Retina (tissue), 1 donor: ENCODE measurements at places on chromosomes 1 and 21.

- DNase-seq: no peak
Observed at GRCh38 chr21:28959367-28960099, 33.1 kb downstream of the LTN1 start.

DNA sequence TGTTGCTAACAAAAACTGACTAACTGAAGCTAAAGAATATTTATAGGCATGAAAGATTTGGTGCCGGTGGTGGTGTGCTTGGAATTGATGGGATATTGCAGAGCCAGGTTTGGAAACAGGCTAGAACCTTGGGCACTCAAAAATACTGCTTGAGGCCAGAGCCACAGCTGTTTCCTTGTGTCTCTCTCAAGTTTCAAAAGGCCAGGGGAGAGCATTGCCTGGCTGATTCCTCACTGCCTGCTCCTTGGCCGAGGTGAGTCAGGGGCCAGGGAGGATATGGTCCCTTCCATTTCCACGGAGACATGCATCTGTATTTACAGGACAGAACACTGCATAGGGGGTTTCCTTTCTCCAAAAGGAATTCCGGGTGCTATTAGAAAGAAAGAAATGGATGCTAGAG lies 36.1 kb upstream of the IVNS1ABP start:
- DNase-seq: no peak

DNA sequence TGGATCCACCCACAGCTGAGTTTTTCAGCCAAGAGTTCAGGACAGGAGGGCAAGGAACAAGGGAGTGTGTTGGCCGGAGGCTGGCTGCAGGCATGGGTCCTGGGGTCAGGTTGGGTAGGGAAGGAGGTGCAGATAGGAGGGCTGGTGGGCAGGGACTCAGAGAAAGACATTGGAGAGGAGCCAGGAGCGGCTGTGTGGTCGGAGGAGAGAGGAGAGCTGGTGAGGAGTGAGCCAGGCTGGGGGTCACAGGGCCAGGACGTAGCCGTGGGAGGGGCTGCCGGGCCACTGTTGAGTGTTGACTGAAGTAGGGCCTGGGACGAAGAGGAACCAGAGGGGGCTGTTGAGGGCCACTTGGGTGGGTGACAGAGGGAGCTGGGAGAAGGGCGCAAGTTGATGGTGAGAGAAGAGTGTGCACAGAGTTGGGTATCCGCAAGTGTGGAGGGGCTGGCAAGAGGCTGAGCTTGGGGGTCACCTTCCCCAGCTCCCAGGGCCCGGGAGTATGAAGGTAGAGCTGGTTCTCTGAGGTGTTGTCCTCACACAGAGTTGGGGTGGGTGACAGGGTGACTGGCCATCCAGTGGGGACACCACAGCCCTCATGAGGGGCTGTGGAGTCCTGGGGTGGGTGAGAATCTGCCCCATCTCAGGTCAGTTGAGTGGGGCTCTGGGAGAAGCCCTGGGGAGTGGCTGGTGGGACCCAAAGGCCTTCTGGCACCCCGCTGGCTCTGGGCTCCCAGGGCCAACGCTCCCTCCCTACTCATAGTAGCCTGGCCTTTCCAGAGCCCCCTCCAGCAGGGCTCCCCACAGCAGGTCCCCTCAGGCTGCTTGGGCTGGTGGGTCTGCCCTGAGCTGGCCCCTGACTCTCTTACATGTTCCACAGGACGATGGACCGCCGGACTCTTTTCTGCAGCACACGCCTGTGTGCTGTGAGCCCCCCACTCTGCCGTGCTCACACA lies 21.9 kb downstream of the PODN start:
- DNase-seq: no peak

DNA sequence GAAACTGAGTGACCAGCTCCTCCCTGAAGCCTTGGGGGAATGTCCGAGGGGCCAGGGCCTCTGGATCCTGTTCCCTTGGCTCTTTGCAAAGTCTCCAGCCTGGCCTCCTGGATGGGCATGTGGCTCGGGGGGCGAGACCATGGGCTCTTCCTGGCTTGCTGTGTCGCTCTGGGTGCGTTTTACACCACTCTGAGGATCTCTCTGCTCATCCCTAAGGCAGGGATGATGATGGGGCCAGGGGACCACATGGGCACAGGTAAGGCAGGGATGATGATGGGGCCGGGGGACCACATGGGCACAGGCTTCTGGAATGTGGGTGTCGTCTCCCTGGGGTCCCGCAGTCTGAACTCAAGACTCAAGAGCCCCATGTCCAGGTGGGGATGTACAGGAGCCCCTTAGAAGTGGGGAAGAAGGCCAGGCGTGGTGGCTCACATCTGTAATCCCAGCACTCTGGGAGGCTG lies 17.7 kb downstream of the TP73 start:
- no peak for DNase-seq

DNA sequence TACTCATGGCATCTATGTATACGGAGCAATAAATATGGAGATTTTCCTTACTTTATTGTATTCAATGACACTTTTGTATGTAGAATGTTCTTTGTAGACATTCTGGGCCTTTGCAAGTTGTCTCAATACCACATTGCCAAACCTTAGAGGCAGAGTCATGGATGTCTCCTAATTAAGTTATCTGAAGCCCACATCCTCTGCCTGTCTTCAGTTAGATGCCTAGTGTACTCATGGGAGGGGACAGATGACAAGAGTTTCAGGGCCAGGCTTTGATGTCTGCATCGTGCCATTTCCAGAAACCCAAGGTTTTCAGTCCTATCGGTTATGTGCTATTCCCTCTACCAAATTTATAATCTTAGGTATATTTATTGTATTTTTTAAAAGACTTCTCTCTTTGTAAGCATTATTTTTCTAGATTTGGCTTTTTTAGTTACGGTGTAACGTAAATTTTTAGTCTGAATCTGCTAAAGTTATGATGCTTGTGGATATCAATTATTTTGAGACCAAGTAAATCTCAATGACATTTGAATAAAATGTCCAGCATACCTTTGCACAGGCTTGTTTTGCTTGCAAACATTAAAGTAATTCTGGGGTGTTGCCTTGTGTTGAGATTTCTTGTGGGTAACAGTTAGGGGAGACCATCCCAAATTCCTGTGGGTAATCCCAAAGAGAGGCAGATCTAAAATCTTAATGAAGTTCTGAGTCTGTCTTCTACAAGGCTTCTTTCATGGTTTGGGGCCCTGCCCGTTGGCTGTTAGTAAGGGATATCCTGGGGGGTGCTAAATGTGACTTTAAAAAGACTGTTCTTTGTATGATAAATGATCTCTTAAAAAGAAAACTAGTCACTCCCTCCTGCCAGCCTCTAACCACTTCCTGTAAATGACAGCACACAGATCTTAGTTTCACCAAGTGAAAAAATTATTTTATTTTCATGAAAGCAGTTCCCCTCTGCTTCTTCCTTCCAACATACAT lies 8.0 kb upstream of the MACF1 start:
- DNase-seq: no peak

- DNase-seq: no peak
Observed at GRCh38 chr1:63983391-63984256, 209.8 kb downstream of the ROR1 start.

DNA sequence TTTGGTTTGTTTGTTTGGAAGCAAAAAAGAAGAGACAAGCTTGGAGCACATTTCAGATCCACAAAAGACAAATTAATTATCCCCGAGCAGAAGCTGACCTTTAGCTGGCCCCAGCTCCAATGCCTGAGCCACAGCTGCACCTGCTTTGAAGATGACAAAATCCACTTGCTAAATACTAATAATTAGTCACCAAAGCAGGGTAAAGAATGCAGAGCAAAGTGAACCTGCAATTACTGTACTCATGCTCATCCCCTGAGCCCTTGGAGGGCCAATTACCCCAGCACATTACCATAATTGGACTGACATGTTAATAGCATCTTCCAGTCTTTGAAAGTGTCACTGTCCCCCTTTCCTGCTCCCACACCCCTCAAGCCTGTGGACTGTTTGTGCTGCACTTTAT lies 38.2 kb upstream of the KCND3 start:
- peak; percentile 64 for DNase-seq

GRCh38 chr1:171252482-171252881 lies 4.2 kb downstream of the FMO1 start:
- no peak for DNase-seq

GRCh38 chr1:164709126-164709525 lies 150.1 kb downstream of the PBX1 start:
- DNase-seq: no peak

DNA sequence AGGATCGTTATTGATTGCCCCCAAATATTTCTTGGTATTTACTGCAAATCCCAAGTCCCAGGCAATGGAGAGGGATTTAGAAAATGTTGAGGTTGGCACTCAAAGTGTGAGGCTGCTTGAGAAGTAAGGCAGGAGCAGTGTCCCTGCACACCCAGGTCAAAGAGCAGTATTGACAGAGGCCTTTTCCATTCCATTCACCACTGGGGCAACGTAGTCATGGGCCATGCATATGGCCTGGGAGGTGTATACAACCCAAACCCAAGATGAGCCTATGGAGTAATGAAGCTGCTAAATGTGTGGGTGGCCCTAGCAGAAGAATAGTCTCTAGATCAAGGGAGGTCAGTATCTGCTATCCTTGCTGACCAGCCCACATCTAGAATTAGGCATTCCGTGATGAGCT lies 245.6 kb downstream of the FOXD2 start:
- no peak for DNase-seq

DNA sequence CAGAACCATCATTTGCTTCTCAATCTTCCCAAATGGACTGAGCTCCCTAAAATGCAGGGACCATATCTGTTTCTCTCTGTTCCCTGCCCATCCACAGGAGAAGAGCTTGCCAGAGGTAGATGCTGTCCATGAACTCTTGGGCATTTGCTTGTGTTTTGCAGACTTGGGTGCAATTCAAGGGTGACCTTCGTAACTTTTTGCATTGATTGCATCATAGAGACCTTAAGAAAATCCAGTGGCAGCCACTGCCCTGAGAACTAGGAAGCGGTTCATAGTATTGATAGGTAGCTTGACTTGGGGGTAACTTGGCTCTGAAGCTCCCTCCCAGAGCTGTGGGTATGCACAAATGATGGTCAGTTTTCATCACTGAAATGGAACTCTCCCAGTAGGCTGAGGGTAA lies 34.3 kb upstream of the EDEM3 start:
- DNase-seq: no peak

DNA sequence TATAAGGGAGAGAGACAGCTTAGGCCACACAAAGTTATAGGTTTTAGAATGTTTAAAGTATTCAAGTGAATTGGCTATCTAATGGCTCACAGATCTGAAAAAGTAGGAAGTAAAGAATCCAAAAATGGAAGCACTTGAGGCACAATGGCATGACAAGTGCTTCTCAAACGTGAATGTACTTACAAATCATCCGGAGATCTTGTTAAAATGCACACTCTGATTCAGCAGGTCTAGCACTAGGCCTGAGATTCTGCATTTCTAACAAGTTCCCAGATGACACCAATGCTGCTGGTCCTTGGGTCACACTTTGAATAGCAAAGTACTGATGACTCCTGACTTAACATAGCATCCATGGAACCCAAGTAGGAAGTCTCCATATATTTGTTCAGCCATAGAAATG lies 20.9 kb upstream of the AGL start:
- no peak for DNase-seq

- DNase-seq: no peak
Observed at GRCh38 chr1:42774928-42775526, 8.0 kb downstream of the C1orf50 start.

DNA sequence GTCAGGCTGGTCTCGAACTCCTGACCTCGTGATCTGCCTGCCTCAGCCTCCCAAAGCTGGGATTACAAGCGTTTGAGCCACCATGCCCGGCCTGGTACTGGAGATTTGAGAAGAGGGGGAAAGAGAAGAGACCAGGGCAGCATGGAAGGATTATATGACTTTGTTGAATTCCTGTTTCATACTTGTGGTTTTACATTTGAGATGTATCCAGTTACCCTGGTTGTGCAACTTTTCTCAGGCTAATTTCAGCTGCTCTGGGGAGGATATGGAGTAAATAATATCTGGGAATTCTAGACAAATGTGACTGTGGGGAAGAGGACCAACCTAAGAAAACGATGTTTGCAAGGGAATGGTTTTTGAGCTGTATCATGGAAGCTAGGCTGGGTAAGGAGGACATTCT lies 89.5 kb upstream of the GREM2 start:
- DNase-seq: no peak

DNA sequence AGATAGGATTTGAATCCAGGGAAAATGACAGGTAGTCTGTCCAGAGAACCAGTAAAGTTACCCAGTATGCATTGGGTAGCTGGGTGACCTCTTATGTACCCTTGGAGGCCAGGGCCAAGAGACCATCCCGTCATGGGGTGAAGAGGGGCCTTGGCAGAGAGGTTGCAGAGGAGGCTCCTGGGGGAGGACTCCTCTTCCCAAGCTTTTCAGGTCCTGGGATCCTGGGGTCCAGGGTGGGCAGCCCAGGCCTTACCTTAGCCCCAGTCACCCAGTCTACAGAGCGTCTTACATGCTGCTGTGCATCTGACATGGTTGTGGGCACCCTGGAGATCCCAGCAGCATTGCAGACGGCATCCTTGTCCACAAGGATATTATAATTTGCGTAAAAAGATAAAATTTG lies 14.0 kb downstream of the PMF1 start:
- no peak for DNase-seq

DNA sequence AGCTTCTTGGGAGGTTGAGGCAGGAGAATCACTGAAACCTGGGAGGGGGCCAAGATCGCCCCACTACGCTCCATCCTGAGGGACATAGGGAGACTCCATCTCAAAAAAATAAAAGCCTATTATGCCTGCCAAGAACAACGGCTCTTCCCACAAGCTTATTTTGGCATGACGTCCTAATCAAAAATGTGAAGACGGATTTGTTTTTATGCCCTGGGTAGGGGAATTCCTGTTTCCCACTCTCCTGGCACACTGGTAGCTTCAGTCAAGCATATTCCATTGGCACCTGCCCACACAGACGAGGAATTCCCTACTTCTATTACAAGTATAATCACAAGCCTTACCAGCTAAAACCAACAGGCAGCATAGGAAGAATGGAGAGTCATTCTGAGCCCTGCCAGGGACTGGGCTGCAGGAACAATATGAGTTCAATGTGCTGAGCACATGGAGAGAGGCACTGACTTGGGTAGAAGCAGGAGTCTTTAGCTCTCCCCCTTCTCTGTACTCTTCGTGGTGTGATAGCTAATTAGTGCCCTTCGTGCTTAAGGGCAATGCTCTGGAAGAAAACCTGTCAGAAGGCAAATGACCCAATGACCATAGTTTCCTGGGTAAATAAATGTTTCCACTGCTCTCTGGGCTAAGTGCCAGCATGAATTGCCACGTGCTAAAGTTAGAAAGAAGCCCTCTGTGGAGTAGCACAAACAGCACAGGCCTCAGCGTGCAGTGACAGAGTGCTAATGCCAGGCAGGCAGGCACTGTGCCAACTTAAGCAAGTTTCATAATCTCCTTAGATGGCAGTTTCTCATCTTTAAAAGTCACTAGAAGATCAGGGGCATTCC lies 16.8 kb downstream of the TNFSF4 start:
- DNase-seq: no peak

DNA sequence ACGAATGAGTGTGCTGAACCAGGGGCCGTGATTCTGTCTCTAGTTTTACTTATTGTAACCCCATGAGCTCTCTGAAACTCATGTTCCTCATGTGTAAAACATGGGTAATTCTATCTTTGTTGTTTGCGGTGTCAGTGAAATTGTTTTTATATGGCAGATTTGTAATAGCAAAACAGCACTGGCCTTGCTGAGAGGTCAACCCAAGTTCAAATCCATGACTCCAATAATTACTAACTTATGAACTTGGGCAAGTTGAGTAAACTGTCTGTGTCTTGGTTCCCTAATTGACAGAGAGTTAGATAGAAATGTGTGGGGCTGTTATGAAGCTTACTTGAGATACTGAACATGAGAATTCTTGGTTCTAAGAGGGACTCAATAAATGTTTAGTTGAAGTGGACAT lies 17.8 kb downstream of the C1orf116 start:
- DNase-seq: no peak

- no peak for DNase-seq
Observed at GRCh38 chr1:94958081-94958480, 31.2 kb upstream of the CNN3 start.
